ENCODE measurements at places on chromosomes 7 and 10.

DNA sequence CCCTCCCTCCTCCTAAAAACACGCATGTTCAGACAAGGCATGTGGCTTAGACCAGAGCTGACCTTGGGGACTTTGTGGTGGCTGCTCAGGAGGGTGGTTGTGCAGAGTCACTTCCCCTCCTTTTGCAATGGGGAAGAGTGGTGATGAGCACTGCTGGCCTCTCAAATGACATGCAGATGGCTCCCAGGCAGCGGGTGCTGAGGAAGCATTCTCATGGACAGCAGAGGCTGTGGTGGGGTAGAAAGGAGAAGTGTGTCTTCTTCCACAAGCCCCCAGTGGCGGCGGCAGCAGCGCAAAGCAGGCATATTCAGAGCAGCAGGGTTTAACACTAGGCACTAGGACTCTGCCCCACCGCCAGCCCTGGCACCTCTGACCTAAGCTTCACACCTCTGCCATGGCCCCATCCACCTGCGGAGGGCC, 105.9 kb upstream of the ANLN start:
- no peak for DNase-seq

DNA sequence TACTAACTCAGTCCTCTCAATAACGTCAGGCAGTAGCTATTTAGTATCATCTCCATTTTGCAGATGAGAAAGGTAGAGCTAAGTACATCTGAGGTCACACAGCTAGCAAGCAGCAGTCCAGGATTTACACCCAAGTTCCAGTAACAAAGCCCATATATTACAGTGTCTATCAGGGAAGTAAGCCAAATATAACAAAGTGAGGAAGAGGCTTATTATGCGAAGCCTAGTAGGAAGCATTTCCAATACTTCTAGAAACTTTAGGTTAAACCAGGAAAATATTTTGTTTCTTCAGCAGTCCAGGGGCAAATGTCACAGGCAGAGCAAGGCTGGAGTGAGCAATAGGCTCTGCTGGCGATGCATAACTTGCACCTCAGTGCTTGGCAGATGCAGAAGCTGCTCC, 53.9 kb downstream of the NOC3L start:
- DNase-seq = no peak

DNA sequence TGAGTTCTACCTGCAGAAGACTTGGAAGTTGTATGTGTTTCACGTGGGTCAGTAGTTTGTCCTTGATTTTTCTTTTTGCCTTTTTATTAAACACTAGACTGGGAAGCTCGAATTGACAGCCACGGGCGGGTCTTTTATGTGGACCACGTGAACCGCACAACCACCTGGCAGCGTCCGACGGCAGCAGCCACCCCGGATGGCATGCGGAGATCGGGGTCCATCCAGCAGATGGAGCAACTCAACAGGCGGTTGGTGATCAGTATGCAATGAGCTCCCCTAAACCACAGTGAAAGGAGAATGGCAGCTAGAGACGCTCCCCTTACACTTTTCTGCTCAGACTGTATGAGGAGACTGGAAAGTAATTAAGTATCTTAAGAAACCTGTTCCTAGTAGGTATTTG, 126.7 kb upstream of the STK17A start:
- no peak for DNase-seq

DNA sequence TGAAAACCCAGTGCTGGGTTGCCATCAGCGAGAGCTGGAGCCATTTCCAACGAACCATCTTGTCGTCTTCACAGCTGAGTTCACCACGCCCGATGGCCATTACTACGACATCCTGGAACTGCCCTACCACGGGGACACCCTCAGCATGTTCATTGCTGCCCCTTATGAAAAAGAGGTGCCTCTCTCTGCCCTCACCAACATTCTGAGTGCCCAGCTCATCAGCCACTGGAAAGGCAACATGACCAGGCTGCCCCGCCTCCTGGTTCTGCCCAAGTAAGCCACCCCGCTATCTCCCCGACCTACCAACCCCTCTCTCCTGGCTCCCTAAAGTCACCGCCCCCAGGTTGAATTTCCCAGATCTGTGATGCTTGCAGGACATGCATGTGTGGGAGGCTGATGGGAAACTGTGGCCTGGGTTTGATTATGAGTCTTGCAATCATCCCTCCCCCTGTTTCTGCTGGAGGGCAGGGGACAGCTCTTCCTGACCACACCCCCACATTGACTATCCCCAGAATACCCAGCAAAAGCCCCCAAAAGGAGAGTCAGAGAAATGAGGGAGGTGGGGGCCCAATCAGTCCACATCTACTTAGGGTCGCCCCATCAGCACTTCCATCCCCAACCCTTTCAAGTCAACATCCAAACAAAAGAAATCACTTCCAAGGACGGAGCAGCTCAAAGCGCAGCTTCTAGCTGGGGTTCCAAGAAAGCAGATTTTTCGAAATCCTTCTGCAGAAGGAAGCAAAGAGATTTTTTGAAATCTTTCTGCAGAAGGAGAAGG, 6.9 kb downstream of the SERPINE1 start:
- no peak for DNase-seq

DNA sequence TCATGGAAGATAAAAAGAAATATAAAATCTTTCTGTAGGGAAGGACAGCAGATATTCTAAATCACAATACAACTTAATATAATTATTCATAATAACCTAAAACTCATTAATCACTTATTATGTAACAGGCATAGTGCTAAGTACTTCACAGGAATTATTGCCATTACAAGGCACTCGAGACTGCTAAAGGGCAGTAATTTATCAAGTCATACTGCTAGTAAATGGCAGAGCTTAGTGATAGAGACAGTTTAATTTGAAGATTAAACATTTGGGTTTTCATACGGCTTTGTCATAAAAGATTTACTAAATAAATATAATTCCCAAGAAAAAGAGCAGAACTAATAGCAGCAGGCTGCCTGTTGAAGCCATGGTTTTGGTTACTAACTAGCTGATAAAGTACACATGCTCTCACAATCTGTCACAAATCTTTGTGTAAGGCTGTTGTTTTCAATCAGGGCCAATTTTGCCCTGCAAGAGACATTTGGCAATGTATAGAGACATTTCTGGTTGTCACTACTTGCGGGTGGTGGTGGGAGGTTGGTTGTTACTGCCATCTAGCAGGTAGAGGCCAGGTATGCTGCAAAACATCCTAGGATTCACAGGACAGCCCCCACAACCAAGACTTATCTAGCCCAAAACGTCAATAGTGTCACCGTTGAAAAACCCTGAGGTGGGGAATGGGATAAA, 233.3 kb upstream of the CACNA2D1 start:
- no peak for DNase-seq

DNA sequence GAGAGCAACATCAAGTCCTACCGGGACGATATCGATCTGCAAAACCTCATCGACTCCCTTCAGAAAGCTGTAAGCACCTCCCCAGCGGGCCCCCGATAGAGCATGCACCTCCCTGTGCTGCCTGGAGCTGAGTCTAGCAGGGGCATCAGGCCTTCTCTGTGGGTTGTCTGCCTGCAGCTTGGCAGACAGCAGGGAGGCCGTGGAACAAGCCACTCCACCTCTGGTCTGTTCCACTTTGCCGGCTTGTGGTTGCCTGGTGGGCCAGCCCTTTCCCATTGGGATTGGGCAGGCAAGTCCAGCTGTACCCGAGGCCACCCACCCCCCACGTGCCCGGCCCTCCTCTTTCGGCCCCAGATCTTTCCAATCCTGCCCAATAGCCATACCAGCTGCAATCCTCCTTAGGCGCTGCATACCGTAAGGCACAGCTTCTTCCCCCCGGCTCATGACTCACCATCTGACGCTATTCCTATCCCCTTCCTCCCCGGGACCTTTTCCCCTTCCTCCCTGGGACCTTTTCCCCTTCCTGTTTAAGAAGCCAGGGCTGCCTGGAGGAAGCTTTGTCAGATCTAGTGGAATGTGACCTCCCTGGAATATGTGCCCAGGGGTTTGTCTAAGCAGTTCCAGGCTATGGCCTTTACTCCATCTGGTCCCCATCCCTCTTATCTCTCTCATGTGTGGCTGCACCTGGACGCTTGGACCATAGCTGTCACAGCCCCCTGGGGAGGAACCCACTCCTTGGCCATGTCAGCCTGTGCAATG, 28.1 kb upstream of the SH2D4B start:
- no peak for DNase-seq

DNA sequence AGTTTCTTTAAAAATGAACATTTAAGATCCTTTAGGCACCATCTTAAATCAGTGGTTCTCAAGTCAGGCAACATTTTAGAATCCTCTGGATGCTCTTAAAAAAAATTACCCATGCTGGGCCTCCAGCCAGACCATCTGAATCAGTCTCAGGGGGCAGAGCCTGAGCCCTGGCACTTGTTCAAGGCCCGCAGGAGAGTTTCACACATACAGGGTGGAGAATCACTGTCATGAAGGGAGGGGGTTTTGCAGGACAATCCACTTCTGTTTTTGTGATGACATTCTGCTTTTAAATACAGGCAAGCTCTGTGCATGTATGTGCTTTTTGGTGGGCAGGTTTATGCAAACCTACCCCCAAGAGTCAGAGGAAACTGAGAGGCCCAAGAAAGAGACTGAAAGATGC, 268.6 kb downstream of the SEC23IP start:
- no peak for DNase-seq

DNA sequence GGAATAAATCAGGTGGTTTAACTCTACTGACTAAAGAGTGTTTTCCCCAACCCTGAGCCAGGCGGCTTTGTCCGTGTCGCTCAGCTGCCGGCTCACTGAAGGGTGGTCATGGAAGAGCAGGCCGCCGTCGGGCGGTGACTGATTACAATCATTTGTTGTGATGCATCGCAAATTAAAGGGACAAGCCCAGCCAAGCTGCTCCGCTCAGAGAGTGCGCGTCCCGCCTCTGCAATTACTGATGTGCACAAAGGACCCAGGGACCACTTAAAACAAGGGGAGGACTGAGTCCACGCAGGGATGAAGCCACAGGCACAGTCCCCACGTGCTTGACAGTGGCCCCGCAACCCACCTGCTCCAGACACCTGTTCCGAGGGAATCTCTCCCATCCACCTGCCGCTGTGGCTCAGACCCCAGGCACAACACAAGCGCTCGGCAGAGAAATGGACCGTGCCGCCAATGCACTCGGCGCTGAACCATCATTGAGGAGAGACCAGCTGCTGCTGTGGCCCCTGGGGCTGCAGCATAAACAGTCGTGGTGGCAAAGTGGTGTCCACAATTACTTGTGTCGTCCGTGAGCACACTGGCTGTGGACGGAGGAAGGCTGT, 526.5 kb downstream of the PTPRN2 start:
- no peak for DNase-seq

- no peak for DNase-seq
Observed at GRCh38 chr7:25240340-25240739, 12.1 kb upstream of the NPVF start.

GRCh38 chr7:18177815-18178660, 150.4 kb upstream of the PRPS1L1 start:
- DNase-seq = no peak

- DNase-seq = no peak
Observed at GRCh38 chr7:9200626-9201025, 767.2 kb downstream of the NXPH1 start.

DNA sequence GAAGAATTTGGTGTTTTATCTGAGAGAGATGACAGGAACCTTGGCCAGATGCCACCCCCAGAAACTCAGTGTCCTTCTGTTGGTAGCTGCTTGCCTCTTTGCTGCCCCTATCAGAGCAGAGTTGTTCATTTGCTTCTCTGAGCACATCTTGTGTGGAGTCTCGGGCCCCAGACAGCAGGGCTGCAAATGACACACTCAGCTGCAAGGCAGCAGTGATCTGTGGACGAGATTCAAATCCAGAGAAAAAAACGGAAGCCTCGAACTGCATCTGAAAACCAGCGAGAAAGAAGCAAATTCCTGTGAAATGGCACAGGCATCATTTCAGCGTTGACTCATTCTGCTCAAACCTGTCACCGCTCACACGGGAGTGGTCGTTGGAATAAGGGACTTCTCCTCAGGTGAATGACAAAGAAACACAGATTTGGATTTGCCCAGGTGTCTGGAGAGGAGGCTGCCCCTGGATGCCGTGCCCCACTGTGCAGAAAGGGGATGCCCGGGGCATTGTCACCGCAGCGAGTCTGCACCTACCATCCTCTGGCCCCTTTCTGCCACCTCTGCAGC, 144.7 kb downstream of the PFKFB3 start:
- no peak for DNase-seq

GRCh38 chr7:69820479-69821192, 222.4 kb downstream of the AUTS2 start:
- no peak for DNase-seq
